Left ventricle myocardium superior (tissue), 1 donor: ENCODE measurements at places on chromosomes 12 and 14. TPM values are rescaled to one million over a fixed set of nuclear protein-coding genes. Genes with fewer than 3 reads are reported as not detected.

LBHD2 gene
- total RNA-seq, result not detected

MED6 gene
- total RNA-seq, result 18.6 TPM

DNA sequence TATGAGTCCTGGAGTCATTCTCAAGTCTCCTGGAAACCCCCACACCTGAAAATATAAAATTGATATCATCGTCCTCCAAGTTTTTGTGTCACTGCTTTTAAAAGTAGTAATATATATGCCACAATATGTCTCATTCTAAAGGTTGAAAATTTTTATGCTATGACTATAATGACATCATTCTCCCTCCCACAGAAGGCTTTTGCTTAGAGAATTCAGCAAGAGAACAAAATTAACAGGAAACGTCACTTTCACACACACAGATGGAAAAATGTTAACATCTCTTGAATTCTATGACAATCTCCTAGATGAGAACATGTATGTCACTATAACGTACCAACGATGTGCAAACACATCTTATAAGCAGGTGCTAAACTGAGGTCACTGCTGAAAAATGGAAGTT lies 498.3 kb downstream of the FOXG1 start:
- DNase-seq, result no peak

DNA sequence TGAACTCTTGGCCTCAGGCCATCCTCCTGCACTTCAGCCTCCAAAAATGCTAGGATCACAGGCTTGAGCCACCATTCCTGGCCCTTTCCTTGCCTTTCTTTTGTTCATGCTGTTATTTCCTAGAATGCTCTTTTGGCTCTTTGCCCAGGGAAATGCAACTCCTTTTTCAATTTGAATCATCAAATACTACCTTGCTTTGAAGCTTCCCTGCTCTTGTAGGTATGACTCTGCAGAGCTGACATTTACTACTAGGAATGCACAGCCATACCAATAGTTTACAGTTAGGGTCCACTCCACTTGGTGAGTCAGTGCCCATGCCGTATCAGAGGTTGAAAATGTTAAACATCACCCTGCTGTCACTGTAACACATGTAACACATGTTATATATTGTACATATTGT lies 107.0 kb upstream of the CRY1 start:
- DNase-seq, result no peak
